ENCODE measurements at places on chromosomes 4 and X.

GRCh38 chrX:133638285-133638684, 223.0 kb upstream of the GPC4 start:
- DNase-seq = peak; percentile 19

- no peak for DNase-seq
These were observed 65.3 kb downstream of the PDGFC start for GRCh38 chr4:156906325-156906724.

DNA sequence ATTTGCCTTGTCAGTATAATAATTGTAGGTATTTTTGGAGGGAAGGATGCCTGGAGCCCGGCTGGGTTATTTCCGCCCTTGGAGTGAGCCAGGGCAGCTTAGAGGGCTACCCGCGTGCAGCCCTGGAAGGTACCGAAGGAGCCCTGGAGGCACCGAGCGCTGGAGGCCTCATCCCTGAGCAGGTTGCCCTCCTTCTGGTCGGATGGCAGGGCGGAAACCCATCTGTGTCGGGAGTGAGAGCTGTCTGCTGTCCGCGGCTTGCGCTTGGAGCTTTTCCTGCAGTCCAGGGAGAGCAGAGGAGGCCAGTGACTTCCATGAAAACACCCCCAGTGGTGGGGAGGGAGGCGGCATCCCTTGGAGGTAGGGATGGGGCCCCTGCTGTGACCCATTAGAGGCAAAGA, 122.1 kb downstream of the TBL1X start:
- DNase-seq = no peak

GRCh38 chr4:1872870-1873269, 1.7 kb downstream of the NSD2 start:
- DNase-seq = no peak

DNA sequence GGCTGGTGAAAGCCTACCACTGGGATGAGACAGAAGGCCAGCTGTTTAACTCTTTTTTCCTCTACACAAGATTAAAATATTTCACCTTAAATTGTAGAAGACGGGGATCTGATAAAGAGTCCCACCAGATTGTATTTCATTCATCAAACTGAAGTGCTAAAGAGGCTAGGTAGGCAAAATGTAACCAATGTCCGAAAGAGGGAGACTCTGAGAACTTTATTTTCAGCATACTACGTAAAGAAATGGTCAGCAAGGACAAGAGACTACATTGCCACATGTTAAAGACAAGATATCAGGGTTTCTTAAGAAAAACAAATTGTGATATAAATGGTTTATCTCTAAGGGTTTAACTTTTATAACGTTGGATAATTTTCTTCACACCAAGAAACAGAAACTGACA, 71.6 kb upstream of the INPP4B start:
- DNase-seq = peak; percentile 7

DNA sequence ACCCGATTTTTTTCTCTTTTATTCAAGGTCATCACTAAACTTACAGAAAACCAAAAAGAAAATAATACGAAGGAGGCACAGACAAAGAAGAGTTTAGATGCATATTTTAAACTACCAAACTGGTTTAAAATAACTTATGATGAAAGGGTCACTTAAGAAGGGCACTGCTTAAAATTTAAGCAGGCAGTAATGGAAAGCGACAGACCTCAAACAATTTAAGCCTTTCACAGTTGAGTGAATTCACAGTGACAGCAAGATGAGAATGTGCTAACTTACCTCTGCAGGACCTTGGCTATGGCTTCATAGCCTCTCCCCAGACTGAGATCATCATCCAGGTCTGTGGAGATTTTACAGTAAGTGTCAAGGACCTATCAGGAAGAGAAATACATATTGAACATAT, 112.1 kb downstream of the TTC29 start:
- no peak for DNase-seq

- DNase-seq = no peak
These were observed 75.3 kb downstream of the PPARGC1A start for GRCh38 chr4:23814587-23814986.

DNA sequence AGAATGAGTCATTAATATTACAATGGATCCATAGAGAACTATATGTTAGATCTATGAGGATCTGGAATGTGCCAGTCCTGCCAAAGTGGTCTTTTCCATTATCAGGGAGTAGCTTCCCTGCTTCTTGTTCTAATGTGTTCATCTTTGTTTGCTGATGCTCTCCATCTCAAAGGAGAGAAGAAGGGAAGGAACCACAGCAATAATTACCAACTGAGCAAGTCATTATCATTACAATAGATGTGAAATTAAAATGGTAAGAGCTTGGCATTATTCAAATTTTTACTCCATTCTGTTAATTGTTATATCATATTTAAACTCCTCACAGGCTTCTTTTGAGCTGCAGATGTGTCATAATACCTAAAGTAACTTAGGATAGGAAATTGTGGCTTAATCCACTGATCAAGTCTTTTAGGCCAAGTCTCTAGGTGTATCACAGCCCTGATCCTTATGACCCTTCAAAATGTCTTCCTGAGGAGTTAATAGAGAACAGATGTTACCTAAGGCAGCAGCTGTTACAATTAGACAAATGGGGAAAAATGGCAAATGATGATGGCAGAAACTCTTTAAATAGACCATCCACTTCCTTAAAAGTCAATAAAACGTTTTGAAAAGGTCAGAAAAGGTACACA, 1492.7 kb upstream of the IGFBP7 start:
- no peak for DNase-seq

DNA sequence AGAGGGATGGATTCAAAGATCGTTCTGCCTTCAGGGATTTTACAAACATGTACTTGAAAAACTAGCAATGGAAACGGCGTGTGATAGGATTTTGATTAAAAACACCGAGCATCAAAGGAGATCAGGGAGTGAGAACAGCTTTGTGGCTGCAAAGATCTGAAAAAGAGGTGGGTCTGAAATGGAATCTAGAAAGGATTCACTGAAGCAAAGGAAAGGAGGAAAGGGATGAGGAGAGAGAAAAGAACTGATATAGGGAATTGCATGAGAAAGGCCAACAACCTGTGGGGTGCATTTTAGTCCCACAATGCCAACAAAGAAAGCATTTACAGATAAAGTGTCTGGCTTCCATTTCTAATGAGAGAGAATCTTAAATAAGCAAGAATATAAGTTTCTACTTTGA, 23.1 kb downstream of the ADH4 start:
- no peak for DNase-seq

DNA sequence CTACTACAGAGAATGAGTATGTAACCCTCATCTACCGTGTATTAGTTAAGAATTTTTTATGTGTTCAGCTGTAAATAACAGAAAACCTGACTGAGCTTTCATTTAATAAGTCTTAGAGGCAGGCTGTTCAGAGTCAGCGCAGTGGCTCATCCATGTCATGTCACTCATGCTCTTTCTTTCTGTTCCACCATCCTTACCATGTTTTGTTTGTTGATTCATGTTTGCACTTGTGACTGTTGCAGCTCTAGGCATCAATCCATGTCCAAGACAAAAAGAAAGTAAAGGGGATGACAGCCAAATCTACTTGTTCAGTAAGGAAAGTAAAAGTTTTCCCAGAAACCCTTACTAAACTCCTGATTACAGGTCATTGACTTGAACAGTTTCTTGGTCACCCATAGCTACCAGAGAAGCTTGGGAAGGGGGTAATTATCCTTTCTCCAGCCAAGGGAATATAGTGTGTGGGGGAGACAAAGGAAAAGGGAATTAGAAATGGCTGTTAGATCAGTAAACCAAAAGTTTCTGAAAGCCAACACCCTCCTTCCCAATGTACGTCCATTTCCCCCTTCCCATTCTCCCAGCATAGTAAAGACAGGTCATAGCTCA, 9.0 kb downstream of the ART3 start:
- no peak for DNase-seq

GRCh38 chr4:101785486-101785885, 5.0 kb upstream of the BANK1 start:
- DNase-seq = no peak

GRCh38 chr4:173181848-173182247, 13.2 kb downstream of the GALNT7 start:
- no peak for DNase-seq

DNA sequence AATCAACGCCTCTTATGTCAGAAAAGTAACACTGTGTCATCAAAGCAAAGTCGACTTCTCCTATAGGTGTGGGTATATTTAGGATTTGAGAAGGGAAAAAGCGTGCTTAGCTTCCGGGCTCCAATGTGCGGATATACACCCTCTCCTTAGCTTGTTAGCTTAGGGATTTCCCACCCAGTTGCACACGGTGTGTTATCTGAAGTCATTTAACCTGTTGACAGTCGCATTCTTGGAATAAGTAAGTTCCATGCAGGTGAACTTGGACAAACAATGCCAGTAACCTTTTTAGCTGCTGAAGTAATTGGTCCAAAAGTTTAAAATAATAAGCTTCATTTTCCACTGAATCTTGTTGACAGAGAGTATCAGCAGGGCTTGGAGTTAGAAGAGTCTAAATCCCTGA, 113.7 kb downstream of the SHROOM3 start:
- no peak for DNase-seq

DNA sequence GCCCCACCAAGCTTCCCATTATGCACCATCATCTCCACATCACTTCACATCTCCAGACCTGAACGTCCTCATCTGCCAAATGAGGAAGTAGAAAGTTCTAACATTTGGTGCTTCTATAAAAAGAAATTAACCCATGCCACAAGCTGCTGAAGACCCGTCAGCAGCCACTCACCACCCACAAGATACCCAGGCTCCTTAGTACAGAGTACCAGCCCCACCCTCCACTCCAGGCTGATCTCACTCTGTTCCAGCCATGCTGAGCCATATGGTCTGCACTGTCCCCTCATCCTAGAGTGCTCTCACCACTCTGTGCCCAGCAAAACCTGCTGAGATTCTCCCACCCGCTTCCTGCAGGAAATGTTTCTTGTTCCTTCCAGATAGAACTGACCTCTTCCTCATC, 240.8 kb upstream of the PPARGC1A start:
- DNase-seq = no peak

DNA sequence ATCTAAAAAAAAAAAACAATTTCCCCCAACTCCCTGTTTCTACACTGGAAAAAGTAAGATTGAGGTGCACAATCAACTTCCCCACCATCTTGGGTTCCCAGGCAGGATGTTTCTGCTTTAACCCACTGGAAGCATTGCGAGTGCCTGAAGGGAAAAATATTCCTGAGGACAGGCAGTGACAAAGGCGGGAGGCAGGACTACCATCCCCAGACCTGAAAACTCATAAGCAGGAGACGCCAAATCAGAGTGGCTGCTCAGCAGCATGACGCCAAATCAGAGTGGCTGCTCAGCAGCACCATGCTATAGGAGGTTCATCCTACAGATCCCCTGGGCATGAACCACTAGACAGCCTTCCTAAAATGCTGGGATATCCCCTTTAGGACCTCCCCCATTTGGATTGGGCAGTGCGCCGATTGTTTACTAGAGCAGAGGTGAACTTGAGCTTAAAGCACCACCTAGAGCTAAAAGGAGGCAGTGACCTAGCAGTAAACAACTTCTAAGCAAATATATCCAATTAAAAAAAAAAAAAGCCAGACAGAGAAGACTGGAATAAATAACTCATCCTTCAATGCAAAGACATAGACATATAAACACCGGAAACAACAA, 35.0 kb upstream of the GK start:
- DNase-seq = peak; percentile 53

DNA sequence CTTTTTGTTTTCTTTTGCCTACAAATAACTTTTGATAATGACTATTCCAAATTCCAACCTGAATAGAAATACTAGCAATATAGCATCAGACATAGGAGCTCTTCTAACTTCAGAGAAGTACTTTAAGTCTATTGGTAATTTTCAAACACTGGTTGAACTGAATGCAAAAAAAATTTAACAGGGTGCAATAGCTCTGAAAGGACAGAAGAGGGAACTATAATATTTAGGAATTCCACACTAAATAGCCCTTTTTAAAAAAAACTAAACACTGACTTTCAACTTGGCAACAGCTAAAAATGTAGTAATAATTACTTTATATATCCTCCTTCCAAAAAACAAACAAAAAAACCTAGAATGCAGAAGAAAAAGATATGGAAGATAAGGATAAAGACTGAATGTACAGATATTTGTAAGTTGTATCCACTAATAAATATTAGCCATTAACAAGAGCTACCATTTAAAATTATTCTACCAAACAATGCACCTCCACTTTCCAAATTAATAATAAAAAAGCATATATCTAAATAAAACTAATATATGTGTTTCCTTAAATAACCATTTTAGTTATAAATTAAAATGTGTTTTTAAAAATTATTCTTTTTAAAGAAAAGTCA, 81.4 kb downstream of the FBXW7 start:
- DNase-seq = no peak

GRCh38 chr4:79623021-79623870, 215.2 kb upstream of the GK2 start:
- no peak for DNase-seq

All from T47D (cell line).